ENCODE measurements at places on chromosomes 4 and X.
A peak's percentile ranks its signal among the peaks of the same experiment; 100 is the strongest.

GRCh38 chr4:161172396-161173026 is 991.3 kb downstream of the FSTL5 start:
- DNase-seq: no peak

GRCh38 chrX:12469296-12469695 is 321.9 kb upstream of the PRPS2 start:
- no peak for DNase-seq

DNA sequence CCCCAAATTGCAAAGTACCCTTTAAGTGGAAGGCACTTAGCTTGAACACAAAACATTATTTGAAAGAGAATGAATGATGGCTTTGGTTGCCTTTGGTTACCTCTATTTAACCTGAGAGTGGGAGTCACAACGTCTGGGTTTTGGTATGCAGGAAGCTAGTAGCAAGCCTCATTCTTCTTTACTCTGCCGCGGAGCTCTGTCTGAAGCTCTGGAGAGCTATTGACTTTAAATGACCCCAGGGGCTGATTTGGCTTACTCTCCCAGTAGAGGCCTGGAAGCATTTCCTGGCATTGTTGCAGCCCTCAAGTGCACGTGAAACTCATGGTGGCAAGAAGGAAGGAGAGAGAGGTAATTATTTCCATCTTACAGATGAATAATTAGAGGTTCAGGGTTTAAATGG is 81.8 kb upstream of the MAGEA4 start:
- no peak for DNase-seq

- no peak for DNase-seq
Measured at GRCh38 chr4:68724426-68724825, 54.0 kb upstream of the UGT2B15 start.

GRCh38 chr4:157664726-157665125 is 444.2 kb downstream of the GRIA2 start:
- peak; percentile 43 for DNase-seq

GRCh38 chrX:41289095-41289494 is 44.9 kb upstream of the DDX3X start:
- DNase-seq: no peak

DNA sequence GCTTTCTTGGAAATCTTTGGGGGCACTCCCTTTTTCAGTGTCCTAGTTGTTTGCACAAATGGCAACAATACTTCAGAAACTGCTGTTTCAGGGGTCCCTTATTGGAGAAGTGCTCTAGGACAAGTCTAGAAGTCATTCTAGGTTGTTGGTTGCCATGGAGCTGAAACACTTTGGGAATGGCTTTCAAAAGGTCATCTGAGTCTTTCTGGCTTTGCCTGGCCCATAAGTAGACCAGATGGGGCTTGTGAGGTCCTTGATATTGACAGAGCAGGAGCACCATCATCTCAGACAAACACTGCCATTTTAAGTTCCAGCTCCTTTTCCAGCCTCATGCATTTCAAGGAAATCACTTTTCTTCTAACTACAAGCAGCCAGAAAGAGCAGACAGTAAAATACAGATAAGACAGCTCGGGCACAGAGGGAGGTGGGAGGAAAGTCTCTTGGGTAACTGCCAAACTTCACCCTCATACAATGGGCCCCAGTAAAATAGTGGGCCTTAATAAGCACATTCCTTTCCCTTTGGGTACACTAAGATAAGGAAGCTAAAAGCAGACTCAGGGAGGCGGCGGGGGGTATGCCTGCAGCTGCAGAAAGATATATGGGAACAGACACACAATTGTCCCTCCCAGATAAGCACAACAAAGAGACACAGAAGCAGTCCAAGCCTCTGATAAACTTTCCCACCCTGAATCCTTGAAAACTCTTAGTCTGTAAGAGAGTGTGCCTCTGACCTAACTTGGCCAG is 8.5 kb upstream of the NXF3 start:
- DNase-seq: no peak
